ENCODE measurements at places on chromosomes 16 and 17. TPM values are rescaled to one million over a fixed set of nuclear protein-coding genes. Genes with fewer than 3 reads are reported as not detected.

- no peak for DNase-seq
Observed at GRCh38 chr16:15644267-15644961, 1.5 kb upstream of the MARF1 start.

- DNase-seq: no peak
Observed at GRCh38 chr17:9115214-9116191, 94.2 kb downstream of the NTN1 start.

DNA sequence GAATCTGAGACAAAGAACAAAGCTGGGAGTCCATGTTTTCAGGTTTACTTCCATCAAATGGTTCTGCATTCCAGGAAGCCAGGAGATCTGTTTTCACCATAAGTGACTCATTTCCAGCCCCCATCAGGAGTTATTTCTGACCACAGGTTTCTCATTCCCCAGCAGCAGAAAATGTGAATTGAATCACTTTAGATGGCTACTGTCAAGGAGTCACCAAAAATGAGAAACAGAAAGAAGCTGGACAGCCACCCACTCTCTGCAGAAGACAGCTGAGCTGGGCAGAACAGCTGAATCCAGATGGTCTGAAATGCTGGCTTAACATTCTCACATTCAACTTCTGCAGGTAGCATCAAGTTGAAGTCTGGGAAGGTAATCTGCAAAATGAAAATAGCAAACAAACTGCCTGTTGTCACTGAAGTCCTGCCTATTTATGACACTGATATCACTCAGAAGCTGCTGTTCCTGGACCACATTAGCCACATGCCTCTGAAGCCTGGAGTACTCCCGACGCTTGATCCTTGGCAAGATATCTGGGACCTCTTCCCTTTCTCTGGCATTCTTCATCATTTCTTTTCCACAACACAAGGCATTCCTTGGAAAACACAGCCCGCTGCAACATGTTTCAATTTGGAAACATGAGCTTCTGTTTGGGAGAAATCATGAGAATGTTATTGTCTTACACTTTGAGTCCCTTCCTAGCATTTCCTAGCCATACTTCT, 15.3 kb downstream of the CCL11 start:
- no peak for DNase-seq

DNA sequence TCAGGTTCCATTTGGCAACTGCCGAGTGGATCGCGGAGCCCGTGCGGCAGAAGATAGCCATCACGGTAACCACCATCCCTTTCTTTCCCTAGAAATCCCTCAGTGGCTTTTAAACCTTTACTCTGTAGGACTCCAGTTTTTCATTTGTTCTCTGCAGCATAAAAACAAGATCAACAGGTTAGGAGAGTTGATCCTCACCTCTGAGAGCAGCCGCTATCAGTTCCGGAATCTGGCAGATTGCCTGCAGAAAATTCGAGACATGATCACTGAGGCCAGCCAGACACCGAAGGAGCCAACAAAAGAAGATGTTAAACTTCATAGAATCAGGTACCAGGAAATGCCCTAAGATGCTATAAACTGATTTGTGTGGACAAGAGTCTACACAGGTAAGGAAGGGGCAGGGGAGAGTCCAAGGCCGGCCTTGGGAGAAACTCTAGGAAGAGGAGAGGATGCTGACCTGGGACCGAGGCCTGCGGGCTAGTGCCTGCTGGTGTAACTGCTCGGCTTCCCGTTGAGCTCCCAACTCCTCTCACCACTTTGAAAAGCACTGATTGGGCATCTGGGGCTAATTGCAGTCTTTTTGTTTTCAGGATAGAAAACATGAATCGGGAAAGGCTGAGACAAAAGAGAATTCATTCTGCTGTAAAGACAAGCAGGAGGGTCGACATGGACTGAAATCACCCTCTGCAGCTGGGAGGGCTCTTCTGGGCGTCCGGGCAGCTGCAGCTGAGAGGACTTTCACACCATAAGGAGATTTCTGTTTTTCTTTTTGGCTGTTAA, 8.1 kb downstream of the MRPL58 start:
- DNase-seq: peak; percentile 48

DNA sequence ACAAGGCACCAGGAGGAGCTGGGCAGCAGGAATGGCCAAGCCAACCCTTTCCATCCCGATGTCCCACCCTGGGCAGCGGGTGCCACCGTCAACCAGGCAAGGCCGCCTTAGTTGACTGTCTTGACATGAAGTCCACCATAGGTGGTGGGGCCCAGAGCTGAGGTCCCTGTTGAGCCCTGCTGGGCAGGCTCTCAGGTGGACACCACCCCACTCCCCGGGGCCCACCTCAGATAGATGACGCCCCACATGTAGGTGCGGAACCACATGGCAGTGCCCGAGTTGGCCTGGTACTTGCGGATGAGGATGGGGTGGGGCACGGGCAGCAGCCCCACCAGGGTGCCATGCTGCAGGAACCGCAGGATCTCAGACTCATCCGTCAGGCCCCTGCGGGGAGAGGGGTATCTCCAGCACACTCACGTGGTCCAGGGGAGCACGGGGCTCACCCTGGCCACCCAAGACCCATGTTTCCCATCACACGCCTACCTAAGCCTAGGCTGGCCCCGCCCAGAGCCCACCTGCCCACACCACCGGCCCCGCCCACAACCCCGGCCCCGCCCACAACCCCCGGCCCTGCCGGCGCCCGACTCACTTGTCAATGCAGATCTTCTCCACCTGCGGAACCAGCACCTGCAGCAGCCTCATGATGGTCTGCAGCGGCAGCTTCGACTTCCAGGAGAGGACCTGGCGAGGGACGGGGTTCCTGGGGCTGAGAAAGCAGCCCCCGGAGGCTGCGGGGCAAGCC, 16.2 kb downstream of the OTOP3 start:
- DNase-seq: no peak

DNA sequence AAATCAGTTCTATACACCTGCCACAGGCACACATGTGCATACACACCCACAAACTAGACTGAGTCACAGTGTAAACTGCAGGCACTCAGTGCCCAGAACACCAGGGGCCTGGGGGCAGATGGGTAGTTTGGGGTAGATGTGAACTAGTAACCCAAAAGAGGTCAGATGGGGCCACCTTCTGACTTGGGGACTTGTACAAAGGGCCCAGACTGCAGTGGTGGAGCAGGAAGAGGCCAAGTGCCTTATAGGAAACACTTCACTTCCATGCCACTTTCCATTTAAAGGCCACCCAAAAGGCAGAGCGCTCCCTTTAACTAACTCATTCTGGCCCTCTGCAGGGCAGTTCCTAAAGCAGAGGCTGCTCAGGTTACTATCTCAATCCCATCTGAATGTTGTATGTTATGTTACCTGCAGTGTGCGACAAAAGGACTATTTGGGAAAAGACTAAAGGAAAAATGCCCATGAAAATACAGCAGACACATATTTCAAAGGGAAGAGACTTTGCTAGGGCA, 27.8 kb upstream of the ERN1 start:
- DNase-seq: no peak

DNA sequence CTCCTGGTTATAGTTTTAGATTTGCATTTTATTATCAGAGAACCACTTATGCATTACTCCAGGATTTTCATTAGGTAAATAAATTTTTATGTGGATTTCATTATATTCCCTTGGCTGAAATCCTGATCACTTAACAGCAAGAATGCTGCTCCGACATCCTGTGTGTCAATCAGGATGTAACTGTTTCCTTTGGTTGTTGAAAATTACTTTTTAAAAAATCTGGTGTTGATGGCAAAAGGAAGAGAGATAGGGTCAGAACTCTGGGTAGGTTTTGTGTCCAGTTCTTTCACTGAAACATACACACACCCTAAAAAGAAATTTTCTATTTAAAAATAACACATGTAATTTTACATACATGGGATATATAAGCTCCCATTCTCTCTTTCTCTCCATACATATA, 30.9 kb downstream of the ZNF423 start:
- no peak for DNase-seq

- no peak for DNase-seq
Observed at GRCh38 chr17:79299349-79299748, 224.7 kb downstream of the ENGASE start.

- no peak for DNase-seq
Observed at GRCh38 chr16:1101133-1101532, 5.1 kb upstream of the C1QTNF8 start.

DNA sequence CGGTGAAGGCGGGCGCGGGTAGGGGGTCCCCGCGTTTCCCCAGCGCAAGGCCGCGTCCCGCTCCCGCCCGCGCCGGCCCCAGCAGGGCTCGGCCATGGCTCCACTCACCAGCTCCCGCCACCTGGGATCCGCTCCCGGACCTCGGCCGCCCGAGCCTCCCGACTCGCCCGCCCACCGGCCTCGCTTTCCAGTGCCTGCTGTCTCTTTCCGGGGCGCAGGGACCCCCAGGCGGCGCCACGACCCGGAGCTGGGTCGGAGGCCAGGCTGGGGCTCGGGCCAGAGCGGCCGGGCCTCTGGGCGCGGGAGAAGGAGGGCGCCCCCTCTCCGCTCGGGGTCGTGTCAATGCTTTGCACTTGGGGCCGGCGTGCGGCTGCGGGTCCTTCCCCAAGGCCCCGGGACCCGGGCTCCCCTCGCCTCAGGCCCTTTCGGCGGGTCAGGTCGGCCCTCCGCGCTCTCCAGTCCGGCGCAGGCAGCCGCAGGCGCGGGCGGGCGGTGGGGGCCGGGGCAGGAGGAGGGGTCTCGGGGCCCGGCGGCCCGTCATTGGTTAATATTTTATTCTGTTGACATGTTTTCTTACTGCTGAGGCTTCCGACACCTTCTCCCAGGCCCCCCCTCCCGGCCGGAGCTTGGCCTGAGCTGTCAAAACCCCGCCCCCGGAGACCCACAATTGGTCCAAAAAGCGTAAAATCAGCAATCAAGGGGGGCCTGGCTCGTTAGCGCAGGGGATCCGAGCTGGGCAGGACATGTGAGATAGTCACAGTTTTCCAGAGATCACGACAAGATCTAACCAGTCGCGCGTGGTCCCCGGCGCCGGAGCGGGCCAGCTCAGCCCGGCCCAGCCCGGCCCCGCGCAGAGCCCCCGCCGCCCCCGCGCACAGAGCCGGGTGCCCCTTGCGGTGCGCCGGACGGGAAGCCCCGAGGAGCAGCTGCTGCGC, at the start of gene TBX2:
TSS of gene TBX2 (plus strand) at position 713 of the 935 bp plus-strand sequence. CDS start 334 bp downstream, outside the sequence.
- DNase-seq: no peak

- no peak for DNase-seq
Observed at GRCh38 chr17:49051269-49051668, 54.1 kb downstream of the IGF2BP1 start.

DNA sequence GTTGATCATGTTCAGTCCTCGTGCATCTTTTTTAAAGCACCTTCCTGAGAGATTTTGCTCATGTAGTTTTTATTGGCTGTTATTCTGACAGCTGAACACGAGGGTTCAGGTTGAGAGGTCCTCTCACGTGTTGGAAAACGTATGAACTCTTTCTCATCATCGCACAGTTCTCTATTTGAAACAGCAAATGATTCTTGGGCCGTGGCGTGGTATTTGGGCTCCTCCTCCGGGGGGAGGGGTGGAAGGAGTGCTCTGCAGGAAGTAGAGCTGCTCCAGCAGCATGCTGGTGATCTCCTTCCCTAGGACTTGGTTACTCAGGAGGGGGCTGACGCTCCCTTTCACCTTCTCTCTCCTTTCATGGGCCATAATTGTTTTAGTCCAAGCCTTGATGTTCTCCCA, 70.4 kb downstream of the KSR1 start:
- DNase-seq: no peak

DNA sequence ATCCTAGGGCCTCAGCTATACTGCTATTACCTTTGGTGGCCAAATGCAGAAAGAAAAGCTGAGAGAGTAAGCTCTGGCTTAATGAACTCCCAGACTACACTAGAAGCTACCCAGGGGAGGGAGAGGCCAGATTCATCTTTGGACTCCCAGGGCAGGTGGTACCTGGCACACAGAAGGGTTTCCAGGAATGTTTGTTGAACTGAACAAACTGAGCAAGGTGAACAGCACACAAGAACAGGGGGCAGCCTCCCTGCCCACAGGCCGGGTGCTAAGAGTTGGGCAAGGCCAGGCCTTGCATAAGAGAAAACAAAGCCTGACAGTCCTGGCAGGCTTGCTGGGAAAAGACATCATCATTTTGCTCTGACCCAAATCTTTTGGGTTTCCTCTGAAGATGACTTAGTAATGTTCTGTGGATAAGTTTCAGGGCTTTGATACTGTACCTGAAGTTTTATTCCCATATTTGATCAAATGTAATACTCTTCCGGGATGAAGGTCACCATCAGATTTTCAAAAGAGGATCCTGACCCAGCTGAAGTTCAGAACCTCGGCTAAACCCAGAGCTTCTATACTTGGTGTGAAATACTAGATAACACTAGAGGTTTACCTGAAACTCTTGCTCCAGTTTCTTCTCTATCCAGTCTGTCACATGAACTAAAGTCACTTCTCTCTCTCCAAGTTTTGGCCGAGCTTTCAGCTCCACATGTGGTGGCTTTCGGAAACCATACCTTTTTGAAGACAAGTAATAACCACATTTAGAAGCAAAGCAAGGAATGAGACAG, 20.5 kb upstream of the ERN1 start:
- DNase-seq: no peak

DNA sequence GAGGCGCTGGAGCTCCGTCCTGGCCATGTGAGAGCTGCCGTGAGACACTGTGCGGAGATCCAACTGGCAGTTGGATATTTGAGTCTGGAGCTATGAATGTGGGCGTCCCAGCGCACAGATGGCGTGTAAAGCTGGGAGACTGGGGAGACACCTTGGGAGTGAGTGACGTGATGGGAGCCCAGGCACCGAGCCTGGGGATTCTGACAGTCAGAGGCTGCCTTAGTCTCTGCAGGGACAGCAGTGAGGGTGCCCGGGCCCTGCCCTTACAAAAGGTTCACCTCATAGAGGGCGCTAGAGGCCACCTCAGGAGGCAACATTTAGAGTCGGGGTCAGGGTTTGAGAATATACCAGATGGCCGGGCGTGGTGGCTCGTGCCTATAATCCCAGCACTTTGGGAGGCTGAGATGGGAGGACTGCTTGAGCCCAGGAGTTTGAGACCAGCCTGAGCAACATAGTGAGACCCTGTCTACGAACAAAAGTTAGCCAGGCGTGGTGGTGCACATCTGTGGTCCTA, 194.1 kb upstream of the GSE1 start:
- peak; percentile 70 for DNase-seq

DNA sequence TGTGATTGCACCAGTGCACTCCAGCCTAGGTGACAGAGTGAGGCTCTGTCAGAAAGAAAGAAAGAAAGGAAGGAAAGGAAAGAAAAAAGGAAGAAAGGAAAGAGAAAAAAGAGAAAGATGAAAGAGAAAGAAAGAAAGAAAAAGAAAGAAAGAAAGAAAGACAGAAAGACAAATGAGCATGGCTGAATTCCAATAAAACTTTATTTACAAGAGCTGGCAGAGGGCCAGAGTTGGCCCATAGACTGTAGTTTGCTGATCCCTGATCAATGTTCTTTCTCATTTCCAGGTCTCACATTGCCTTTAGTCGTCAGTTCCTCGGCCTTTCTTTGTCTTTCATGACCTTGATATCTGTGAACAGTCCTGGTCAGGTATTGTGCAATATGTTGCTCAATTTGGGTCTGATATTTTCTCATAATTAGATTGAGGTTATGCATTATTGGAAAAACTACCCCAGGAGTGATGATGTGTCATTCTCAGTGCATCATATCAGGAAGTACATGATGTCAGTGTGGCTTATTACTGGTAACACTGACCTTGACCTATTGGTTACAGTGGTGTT, 68.5 kb upstream of the MED9 start:
- no peak for DNase-seq

ABCC12 gene
- total RNA-seq: 4.6 TPM

ABCC3 gene
- total RNA-seq: 3.1 TPM

ATP6V0D1 gene
- total RNA-seq: 199 TPM

MMP28 gene
- 16.2 TPM for total RNA-seq

BAHCC1 gene
- total RNA-seq: 34.4 TPM

BRIP1 gene
- 0.97 TPM for total RNA-seq

SRCIN1 gene
- 106 TPM for total RNA-seq

SCNN1B gene
- not detected for total RNA-seq

ENDOV gene
- 36.5 TPM for total RNA-seq

Measured in dorsolateral prefrontal cortex (tissue), 122 donors.